ENCODE measurements at places on chromosomes 7 and 10. TPM values are rescaled to one million over a fixed set of nuclear protein-coding genes. Genes with fewer than 3 reads are reported as not detected.

DNA sequence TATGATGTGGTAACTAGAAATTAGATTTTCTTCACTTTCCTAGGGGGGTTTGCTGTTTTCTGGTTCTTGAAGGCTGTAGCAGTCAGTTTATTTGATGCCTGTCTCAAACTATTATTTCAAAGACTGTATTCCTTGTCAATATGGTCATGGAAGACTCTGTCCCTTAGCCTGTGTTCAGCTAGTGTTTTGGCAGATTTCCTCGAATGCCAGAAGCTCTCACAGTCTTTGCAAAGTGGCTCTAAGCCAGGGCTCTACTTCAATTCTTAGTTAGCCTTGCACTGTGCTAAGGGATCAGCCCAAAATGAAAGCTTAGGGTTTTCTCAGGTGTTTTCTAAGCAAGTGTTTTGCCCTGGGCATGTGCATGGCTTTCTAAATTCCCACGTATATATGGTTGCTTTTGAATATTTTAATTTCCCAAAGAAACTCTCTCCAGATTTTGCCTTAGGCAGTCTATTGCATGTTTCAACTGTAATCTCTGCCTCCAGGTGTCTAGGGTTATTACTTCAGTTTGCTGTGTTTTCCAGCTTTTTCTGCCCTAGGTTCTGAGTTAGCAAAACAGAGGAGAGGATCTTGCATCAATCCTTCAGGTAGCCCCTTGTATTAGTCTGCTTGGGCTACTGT lies 7.2 kb upstream of the C1GALT1 start:
- DNase-seq: no peak
- H3K27me3 ChIP-seq: no peaks in the 10 kb centered on the region
- peaks cover 32% of the 10 kb centered on the region for H3K4me1 ChIP-seq
- H3K4me3 ChIP-seq: no peak overlapping the region
- peaks cover 62% of the 10 kb centered on the region for H3K36me3 ChIP-seq
- peak overlapping the region; percentile 73 for H3K27ac ChIP-seq

DNA sequence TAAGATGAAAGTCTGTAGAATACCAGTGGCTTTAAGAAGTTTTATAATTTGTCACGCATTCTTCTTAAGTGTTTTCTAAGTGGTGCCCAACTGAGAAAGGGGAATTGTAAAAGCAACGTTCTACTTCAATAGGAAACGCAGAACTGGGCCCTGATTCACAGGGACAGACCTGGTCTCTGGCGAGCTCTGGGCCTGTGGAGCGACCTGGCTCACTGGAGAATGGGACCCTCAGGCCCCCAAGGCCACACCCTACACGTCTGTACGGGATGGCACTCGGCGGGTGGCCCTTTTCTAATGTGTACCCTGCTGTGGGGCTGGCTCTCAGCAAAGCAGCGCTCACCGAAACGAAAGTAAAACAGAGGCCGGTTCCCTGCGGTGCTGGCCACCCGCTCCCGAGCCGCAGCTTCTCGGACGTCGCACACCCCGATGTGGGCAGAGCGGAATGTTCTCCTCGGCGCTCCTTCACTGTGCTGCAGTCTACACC lies 205.0 kb downstream of the DIP2C start:
- peak overlapping the region; percentile 75 for H3K4me3 ChIP-seq
- H3K27me3 ChIP-seq: peaks cover 4% of the 10 kb centered on the region
- no peaks in the 10 kb centered on the region for H3K36me3 ChIP-seq

GRCh38 chr7:157714166-157715070 lies 377.6 kb downstream of the DNAJB6 start:
- no peak overlapping the region for H3K4me3 ChIP-seq
- DNase-seq: no peak
- H3K4me1 ChIP-seq: no peaks in the 10 kb centered on the region
- no peaks in the 10 kb centered on the region for H3K36me3 ChIP-seq
- no peak overlapping the region for H3K27ac ChIP-seq

GRCh38 chr7:37342688-37343471 lies 105.8 kb downstream of the ELMO1 start:
- H3K4me3 ChIP-seq: peak overlapping the region; percentile 98
- peaks cover 26% of the 10 kb centered on the region for H3K36me3 ChIP-seq
- peaks cover 85% of the 10 kb centered on the region for H3K4me1 ChIP-seq
- H3K27ac ChIP-seq: peak overlapping the region; percentile 98
- H3K27me3 ChIP-seq: no peaks in the 10 kb centered on the region

DNA sequence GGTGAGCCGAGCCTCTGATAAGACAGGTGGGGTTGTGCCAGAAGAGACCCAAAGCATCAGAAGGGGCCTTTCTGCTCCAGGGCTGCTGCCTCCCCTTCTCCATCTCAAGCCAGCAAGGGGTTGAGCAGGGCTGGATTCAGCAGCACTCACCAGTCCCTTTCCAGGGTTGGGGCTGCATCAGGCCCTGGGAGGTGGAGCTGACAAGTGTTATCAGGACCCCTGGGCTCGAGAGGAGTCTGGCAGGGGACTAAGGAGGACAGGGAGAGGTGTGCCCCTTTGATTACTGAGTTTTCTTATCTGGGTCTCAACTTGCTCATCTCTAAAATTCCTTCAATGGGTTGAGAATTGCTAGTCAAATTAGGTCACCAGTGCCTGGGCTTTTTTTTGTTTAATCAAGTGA lies 17.8 kb downstream of the ARHGAP22 start:
- H3K4me3 ChIP-seq: no peak overlapping the region
- H3K27ac ChIP-seq: no peak overlapping the region
- H3K4me1 ChIP-seq: peaks cover 29% of the 10 kb centered on the region
- peaks cover 3% of the 10 kb centered on the region for H3K36me3 ChIP-seq

DNA sequence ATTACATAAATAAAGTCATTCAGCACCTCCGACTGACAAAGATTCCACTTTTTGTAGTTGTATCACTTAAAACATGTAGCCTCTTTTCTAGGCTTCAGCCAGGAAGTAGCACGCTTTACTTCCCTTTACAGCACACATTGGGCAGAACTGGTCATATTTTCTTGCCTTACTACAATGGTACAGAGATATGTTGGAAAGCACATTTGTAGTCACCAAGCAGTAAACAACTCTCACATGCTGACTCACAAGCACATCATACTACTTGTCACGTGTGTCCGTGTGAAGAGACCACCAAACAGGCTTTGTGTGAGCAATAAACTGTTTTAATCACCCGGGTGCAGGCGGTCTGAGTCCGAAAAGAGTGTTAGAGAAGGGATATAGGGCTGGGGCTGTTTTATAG lies 1071.8 kb downstream of the DNAJB9 start:
- no peak overlapping the region for H3K4me3 ChIP-seq
- H3K27ac ChIP-seq: no peak overlapping the region
- H3K4me1 ChIP-seq: no peaks in the 10 kb centered on the region
- DNase-seq: no peak
- no peaks in the 10 kb centered on the region for H3K36me3 ChIP-seq

The EBLN1 gene
- total RNA-seq: not detected

The UTF1 gene
- total RNA-seq: not detected

The STEAP1B gene
- 117 TPM for total RNA-seq

The CALML3 gene
- not detected for total RNA-seq
